ENCODE measurements at places on chromosomes 3 and 15.

- DNase-seq: no peak
Observed at GRCh38 chr15:32829436-32829835, 111.6 kb downstream of the GREM1 start.

- DNase-seq: no peak
Observed at GRCh38 chr3:78660957-78661356, 1106.8 kb downstream of the ROBO1 start.

- no peak for DNase-seq
Observed at GRCh38 chr3:32703491-32703972, 18.5 kb downstream of the CNOT10 start.

- DNase-seq: no peak
Observed at GRCh38 chr3:17352620-17353019, 389.8 kb downstream of the TBC1D5 start.

DNA sequence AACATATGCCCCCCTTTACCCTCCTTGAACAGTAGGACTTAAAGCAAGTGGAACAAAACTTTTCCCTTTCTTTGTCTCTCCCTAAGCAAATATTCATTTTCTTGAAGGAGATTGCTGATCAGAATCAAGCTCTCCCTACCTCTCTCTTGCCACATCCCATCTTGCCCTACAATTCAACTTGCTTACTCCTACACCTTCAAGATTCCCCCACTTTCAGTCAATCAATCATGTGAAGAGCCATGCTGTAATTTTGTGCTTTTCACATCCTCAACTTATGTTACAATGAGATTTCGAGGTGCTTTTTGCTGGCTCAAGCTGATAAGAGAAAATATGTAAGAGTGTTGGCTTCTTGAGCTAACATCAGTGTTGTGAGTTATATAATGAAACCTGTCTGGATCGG, 662.9 kb downstream of the NLGN1 start:
- DNase-seq: no peak

DNA sequence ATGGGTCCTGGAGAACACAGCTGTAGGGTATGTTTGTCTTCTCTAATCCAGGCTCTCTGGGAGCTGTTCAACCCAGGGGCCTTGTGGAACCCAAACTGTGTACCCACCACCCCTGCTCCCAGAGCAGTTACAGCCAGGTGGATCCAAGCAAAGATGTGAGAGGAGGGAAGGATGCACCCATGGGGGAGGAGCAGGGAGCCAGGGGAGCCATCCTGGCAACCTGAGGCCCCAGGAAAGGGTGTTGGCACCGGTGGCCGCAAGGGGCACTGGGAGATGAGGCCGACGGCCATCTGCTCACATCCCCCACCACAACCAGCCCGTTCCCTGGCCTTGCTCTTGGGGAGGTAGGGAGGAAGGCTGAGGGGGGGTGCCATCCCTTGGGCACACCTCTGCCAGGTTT, 43.2 kb downstream of the CMTM6 start:
- no peak for DNase-seq

GRCh38 chr3:62180514-62180913, 192.8 kb downstream of the FEZF2 start:
- no peak for DNase-seq

- peak; percentile 45 for DNase-seq
Observed at GRCh38 chr3:13346481-13347389, 73.4 kb downstream of the NUP210 start.

DNA sequence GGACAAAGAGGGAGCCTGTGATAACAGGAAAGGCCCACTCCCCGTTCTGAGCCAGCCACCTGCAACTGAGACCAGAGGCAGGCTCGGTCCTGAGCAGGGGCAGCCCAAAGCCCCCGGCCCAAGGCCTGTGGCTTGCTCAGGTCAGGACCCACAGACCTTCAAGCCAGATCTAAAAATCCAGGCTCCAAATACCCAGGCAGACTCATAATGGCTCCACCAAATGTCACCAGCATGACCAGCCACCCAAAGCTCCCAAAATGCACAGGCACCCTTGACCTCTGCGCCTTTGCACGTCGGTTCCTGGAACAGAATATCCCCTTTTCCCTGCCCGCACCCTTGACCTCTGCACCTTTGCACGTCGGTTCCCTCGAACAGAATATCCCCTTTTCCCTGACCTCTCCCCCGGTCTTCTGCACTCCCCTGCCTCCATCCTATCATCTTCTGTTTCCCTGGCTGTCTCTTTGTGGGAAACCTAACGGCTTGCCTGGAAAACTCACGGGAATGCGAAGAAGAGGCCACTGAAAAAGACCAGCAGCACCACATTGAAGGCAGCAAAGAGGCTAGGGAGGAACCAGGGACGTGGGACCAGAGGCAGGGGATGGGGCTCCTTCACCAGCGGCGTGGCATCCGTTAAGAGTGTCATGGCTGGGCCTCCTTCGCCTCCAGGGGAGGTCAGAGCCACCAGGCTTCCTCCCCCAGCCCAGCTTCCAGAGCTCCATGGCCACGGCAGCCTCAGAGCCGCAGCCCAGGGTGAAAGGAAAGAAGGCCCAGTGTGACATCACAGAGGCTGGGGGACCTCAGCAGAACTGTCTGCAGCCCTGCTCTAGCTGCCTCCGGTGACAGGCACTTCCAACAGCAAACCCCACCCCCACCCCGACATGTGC, at the start of gene ZDHHC19:
TSS of gene ZDHHC19 (minus strand) at position 728 of the 884 bp plus-strand sequence. CDS start at position 643, 85 bp downstream.
- DNase-seq: no peak

GRCh38 chr15:55916666-55917409, 76.6 kb downstream of the NEDD4 start:
- DNase-seq: no peak

GRCh38 chr3:24363242-24363641, 131.4 kb downstream of the THRB start:
- no peak for DNase-seq

GRCh38 chr3:195209083-195209846, 61.7 kb downstream of the XXYLT1 start:
- DNase-seq: no peak

- DNase-seq: no peak
Observed at GRCh38 chr15:63083541-63083940, 38.1 kb upstream of the LACTB start.

DNA sequence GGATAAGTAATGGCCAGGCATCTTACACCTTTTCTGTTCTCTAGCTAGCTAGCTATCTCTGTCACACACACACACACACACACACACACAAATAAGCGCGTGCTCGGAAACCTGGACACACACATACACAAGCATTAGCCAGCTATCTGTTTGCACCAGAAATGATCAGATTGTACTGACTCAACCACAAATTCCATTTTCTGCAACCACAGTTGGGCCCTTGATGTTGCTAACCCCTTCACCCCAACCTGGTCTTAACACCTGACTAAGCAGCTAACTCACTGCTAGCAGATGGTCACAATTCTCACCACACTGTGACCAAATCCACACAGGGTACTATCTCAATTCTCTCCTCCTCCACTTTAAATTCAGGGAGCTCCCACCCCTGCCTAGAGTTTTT, 183.0 kb upstream of the THBS1 start:
- DNase-seq: no peak

DNA sequence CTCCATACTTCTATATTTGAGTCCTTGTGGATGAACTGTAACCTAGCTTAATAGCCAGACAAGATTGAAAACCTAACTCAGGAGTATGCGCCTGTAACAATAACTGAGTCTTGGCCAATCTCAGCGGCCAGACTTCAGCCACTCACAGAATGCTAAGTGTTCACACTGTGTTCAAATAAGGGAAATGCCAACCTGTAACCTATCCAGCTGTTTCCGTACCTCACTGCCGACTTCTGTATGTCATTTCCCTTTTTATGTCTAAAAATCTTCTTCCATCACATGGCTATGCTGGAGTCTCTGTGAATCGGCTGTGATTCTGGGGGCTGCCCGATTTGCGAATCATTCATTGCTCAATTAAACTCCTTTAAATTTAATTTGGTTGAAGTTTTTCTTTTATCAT, 169.2 kb downstream of the NFKBIZ start:
- no peak for DNase-seq

DNA sequence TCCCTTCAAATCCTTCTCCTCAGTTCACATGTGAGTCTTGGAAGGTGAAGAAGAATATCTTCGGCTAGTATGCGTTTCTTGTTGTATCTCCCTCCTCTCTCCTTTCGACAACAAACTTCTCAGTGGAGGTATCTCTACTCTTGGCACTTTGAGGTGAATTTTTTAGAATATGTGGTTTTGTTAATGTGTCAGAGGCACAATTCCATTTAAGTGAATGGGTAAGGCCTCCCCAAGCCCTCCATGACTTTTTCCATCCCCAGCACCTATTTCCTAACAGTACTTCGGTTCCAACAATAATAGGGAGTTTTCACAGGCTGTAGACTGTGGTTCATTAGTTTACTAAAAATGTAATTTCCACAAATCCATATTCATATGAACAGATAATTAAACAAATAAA, 74.2 kb downstream of the TM4SF4 start:
- DNase-seq: no peak

- no peak for DNase-seq
Observed at GRCh38 chr15:71083349-71083748, 31.9 kb upstream of the THSD4 start.

- no peak for DNase-seq
Observed at GRCh38 chr3:27573138-27573537, 89.0 kb upstream of the SLC4A7 start.

- no peak for DNase-seq
Observed at GRCh38 chr3:135109681-135110080, 314.6 kb downstream of the EPHB1 start.

DNA sequence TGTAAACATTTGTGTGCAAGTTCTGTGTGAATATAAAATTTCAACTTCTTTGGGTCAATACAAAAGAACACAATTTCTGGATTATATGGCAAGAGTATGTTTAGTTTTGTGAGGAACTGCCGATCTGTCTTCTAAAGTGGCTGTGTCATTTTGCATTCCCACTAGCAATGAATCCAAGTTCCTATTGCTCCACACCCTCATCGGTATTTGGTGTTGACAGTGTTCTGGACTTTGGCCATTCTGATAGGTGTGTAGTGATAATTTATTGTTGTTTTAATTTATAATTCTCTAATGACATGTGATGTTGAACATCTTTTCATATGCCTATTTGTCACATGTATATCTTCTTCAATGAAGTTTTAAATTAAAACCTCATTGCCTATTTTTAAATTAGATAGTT, 58.2 kb upstream of the TMC3 start:
- DNase-seq: no peak

GRCh38 chr3:127552038-127552437, 38.5 kb downstream of the TPRA1 start:
- DNase-seq: no peak

DNA sequence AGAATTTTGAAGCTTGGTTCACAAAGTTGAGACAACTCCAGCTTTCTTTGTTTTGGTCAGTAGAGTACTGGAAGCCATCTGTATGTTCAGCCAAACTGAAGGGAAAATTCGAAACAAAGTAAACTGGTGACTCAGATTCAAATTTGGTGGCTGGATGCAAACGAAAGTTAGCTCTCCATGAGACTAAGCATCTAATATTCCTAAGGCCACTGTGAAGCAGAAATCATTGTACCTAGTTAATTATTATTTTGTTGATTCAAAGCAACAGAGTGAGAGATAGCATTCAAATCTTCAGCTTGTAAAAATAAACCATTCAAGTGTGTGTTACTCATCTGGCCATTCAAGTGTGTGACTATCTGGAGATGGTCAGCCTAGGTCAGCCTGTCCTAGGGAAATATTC, 42.1 kb downstream of the NR2F2 start:
- no peak for DNase-seq

DNA sequence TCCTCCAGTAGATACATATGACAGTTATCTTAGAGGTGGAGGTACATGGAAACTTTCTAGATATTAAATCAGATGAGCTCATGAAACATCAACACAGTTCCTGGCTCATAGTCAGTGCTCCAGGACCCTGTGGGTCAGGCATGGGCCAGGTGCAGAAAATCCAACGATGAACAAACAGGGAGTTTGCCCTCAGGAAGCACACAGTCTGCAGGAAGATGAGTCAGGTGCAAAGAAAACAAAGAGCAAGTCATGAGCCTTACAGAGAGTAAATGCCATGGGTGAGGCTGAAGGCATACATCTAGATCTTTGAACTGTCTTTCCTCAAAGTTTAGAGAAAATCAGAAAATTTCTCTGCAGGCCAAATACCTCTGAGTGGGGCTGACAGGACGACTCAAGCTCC, 184.2 kb upstream of the TPM1 start:
- no peak for DNase-seq

- DNase-seq: no peak
Observed at GRCh38 chr15:29770796-29771195, 51.5 kb downstream of the TJP1 start.

DNA sequence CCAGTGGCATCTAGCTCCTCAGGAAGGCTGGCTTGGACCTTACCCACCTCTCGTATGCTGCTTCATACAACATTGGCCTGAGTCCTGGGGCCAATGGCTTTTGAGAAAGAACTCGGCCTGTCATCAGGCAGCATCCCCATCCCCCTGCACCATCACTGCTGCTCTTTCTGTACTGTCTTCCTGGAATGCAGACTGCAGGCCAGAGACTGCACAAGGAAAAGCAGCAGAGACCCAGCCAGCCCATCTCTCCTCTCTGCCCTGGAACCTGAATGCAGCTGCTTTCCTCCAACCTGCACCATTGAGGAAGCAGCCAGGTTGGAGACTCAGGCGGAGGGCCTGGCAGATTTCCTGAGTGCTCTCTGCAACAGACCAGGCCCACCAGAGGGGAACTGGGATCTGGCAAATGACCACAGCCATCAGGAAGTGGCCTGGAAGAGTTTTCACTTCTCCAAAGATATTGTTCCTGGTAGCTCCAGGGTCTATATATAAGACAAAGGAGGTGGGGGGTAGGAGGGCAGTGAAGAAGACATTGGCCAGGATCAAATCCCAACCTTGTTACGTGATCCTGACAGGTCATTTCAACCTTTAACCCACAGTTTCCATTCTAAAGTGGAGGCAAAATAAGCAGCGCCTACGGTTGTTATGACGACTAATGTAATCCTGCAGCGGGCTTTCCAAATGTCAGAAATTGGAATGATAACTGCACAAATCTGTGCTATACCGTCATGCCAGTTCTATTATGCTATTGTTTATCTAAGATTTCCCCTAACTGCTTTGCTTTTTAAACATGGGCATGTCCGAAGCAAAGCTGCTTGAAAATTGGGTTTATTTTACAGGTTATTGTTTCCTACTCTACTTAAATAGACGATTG, 24.4 kb upstream of the RAB7A start:
- DNase-seq: no peak

DNA sequence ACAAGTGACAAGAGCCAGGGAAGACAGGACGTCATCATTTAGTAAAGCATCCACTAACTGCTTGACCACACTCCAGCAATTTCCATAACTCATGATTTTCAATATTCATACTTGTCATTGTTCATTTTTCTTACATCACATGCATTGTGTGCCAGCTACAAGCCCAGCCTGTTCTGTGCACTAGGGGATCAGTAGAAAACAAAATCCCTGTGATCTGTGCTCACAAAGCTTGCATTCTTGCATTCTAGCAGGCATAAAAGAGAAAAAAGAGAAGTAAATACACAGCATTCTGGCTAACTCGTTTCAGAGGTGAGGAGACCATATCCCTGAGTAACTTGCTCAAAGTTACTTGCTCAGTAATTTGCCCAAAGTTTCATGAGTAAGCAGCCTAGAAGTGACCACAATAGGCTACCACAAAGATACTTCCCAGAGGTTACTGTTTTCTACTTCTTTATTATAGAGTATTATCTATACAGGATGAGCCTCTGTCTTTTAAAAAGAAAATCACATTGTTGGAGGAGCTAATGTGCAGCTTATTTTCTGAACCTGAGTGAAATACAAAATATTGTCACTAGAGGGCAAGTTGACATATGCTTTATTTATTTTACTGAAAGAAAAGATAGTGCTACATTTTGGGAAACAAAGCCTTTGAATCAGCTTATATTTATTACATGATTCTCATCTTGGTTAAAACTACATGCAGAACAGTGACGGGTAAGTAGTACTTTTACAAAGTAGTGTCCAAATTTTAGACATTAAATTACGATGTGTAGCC, 701.4 kb upstream of the LMCD1 start:
- no peak for DNase-seq
